NCI-H526 treated with DMSO at 0.1 percent for 48 hours (cell line): ENCODE measurements at places on chromosomes 3 and 15.

- no peak for DNase-seq
These were observed 26.2 kb downstream of the EEFSEC start for GRCh38 chr3:128179484-128179819.

GRCh38 chr15:99009741-99010330 lies 2.2 kb upstream of the PGPEP1L start:
- no peak for DNase-seq

- no peak for DNase-seq
These were observed 79.8 kb upstream of the RAD18 start for GRCh38 chr3:9043063-9043462.

GRCh38 chr3:137792626-137793271 lies 28.6 kb downstream of the SOX14 start:
- peak; percentile 8 for DNase-seq

GRCh38 chr3:171346019-171346418 lies 114.2 kb downstream of the TNIK start:
- no peak for DNase-seq
